ENCODE measurements at places on chromosomes 12 and 14.

DNA sequence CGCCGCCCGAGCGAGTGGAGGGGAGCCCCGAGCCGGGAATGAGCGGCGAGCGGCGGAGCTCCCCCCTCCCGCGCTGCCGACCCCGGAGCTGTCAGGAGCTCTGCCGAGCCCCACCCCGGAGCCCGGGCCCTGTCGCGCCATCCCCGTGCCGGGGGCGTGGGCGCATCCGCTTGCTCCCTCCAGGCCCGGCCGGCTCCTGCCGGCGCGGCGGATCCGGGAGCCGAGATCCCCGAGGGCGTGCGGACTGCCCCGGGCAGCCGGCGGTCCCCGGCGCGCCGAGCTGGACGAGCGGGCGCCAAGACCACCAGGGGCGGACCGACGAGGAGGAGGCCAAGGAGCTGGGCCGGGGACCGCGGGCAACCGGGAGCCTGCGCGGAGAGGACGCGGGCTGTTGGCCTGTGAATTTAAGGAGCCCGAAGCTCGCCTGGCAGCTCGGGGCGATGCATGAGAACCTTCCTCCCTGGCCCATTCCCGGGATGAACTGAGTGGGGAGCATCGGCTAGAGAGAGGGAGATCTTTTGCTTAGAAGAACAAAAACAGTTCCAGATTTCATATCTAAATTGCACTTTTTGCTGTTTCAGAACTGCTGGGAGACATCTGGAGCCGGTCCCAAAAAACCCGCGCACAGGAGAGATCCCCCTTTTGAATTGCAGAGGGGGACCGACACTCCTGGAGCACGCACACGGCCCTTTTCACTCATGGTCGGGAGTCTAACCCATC is 2.0 kb downstream of the PTHLH start:
- DNase-seq, result peak; percentile 47

DNA sequence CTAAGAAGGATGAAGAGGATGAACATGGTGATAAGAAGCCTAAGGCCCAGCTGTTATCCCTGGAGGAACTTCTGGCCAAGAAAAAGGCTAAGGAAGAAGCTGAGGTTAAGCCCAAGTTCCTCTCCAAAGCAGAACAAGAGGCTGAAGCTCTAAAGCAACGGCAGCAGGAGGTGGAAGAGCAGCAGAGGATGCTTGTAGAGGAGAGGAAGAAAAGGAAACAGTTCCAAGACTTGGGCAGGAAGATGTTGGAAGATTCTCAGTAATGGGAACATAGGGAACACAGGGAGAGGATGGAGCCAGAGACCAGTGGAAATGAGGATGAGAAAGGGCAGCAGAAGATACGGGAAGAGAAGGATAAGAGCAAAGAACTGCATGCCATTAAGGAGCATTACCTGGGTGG is 27.5 kb upstream of the KRT77 start:
- DNase-seq, result no peak

DNA sequence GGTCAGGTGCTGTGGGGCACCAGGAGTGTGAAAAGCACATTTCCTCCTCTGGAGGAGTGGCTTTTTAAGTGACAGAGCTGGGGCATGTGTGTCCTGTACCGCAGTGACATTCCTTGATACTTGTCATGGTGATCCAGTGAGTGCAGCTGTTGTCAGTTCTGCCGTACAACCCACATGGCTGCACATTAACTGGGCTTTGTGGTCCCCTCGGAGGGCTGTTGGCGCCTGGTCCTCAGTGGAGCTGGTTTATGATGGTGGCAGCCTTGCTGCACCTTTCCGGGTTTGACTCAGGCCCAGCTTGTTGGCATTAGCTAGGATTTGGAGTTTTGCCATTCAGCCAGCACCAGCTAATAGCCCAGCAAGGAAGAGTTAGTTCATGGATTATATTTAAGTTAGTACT is 77.0 kb downstream of the SLC25A47 start:
- no peak for DNase-seq

DNA sequence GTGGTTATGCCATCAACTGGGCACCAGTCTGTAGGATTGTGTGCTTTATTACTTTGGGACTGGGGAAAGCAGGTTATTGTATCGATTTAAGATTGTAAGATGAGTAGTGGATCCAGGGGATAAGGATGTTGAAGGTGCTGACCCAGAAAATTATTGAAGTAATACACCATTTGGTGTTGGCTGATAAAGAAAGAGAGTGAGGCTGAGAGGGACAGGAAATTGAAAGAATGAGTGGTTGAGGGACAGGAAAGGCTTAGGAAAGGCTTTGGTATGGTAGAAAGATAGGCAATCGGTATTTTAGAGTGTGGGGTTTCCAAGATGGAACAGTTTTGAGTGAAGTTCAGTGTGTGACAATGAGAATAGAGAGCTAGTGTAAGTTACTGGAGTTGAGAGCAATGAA is 12.3 kb downstream of the PPHLN1 start:
- DNase-seq, result no peak

- no peak for DNase-seq
These were observed 233.0 kb downstream of the LRFN5 start for GRCh38 chr14:41839661-41840060.

GRCh38 chr12:30046376-30046775 is 262.6 kb upstream of the TMTC1 start:
- DNase-seq, result no peak

DNA sequence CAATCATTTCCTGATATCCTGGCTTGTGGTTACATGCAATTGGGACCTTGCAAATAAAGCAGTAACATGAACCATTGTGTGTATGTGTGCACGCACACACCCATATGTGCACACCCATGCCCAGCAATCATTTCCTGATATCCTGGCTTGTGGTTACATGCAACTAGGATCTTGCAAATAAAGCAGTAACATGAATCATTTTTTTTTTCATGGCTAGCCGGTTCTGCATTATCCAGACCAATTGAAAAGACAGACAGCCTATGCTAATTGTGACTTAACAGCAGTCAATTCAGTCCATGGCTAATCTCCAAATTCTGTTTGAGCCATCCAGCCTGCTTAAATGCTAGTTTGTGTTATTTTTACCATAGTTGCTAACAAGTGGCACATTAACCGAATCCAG is 134.3 kb downstream of the TTC7B start:
- DNase-seq, result no peak

- peak; percentile 6 for DNase-seq
These were observed 362.3 kb downstream of the GLT1D1 start for GRCh38 chr12:129215556-129215955.

DNA sequence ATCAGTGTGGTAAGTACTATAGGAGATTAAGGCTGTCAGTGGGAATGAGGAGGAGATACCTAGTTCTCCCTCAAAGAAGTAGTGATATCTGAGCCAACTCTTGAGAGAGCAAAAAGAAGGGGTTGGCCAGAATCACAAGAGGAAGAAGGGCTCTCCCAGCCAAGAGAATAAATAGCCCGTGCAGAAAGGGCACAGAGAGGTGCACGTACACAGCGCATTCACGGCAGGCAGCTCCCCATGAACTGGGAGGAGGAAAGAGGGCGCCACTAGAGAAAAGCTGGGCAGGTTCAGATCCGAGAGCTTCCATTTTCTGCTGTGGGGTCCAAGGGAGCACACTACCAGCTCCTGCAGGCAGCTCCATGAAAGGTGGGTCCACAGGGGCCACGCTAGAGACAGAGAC is 59.9 kb downstream of the PPP2R5E start:
- DNase-seq, result no peak
